Activated CD8-positive, alpha-beta memory T cell treated with anti-CD3 and anti-CD28 coated beads, Interleukin-2, amount 50 U/mL, for 48 hours (primary cell): ENCODE measurements at places on chromosomes 6 and 20.
A peak's percentile ranks its signal among the peaks of the same experiment; 100 is the strongest.

DNA sequence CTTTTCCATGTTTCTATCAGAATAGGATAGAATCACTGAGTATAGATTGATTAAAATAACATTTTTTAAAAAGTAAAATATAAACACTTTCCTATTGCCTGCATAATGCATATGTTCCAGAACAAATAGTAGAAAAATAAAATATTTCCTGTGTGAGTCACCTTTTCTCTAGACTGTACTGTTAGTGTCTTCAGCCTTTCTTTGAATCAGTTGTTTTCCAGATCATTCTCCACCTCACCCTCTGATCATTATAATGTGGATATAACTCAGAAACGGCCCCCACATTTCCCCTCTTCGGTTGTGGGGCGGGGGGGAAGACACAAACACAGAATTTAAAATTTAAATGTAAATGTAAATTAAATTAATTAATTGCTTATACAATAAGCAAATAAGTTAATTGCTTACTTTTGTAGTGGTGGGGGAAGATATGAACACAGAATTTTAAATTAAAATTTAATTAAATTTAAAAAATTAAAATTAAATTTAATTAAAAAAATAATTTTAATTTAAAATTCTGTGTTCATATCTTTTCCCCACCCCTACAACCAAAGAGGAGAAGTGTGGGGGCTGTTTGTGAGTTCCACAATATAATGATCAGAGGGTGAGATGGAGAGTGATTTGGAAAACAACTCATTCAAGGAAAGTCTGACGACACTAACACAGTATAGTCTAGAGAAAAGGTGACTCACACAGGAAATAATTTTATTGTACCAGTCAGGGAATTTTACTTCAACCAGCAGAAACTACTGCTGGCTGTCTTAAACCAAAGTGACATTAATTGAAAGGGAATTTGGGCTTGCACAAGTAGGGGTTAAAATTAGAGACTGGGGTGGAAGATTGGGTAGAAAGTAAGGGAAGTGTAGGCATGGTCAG lies 37.1 kb upstream of the PROKR2 start:
- no peak for DNase-seq

DNA sequence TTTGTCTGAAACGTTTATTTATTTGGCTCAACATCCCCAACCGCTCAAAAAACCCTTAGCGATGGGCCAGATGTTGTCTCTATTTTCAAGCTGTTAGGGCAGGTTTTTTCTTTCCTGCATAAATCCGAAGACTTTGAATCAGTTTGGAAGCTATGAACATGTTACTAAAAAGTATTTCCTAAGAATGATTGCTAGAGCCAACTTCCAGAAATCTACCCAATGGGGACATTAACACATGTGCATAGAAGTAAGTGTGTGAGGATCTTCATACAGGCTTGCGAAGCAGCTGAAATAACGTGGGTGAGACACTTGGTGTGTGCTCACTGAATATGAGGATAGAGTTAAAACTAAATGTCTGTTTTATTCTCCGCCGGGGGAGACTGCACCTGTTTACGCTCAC lies 106.8 kb downstream of the BCAS1 start:
- DNase-seq, result no peak

DNA sequence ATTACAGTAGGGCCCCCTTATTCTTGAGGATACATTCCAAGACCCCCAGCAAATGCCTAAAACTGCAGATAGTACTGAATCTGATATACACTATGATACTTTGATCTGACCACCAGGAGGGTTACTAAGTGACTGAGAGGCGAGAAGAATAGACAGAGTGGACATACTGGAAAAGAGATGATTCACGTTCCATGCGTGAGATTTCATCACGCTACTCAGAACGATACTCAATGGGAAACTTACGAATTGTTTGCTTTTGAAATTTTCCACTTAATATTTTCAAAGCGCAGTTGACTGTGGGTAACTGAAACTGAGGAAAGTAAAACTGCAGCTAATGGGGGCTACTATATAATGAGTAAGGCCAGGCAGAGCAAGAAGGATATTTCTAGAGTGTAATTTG lies 60.8 kb downstream of the STX11 start:
- DNase-seq, result no peak

- no peak for DNase-seq
Observed at GRCh38 chr6:158799051-158799792, 19.9 kb downstream of the EZR start.

- DNase-seq, result no peak
Observed at GRCh38 chr6:106117579-106117978, 31.4 kb downstream of the PRDM1 start.

DNA sequence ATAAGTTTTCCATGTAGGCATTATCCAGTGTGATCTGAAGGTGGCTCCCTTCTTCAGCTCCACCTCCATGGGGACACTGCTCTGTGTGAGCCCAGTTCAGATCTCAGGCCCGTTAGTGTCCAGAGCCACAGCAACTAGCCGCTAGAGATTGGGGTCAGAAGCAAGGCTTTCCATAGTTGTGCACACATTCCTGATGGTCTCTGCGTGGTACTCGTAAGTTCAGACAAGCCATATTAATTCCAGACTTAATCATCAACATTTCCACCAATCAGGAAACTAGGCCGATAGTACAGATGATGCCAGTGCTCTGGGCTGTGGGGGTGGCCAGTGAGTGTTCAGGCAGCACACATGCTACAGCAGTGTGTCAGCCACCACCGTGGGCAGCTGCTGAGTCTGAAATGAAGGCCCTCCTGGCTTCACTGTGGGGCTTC lies 17.5 kb upstream of the SYNCRIP start:
- no peak for DNase-seq

DNA sequence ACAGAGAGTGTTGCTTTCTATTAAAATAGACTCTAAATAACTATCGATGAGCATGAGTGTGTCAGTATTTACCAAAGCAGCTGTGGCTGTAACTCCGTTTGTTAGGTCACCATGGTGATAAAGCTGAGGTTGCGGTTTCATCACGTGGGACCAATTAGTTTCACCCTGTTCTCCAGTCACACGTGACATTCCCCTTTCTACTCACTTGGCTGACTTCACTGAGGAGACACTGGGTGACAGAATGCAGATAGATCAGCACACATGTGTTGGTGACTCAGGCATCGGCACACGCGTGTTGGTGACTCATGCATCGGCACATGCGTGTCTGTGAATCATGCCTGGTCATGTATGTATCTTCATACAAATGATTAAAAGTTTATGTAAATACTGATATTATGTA lies 285.4 kb downstream of the THBS2 start:
- DNase-seq, result no peak

- DNase-seq, result no peak
Observed at GRCh38 chr20:62805711-62806382, 1.2 kb downstream of the OGFR start.

GRCh38 chr6:5142915-5143314 lies 57.8 kb downstream of the PPP1R3G start:
- peak; percentile 40 for DNase-seq

- DNase-seq, result no peak
Observed at GRCh38 chr6:18016133-18016532, 28.7 kb upstream of the KIF13A start.

DNA sequence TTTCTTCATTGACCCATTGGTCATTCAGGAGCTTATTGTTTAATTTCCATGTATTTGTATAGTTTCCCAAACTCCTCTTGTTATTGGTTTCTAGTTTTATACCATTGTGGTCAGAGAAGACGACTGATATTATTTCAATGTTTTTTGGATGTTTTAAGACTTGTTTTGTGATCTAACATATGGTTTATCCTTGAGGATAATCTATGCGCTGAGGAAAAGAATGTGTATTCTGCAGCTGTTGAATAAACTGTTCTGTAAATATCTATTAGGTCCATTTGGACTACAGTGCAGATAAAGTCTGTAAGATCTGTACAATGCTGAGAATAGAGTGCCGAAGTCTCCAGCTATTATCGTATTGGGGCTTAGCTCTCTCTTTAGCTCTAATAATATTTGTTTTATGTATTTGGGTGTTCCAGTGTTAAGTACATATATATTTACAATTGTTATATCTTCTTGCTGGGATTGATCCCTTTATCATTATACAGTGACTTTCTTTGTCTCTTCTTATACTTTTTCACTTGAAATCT lies 223.3 kb upstream of the ZNF217 start:
- DNase-seq, result no peak

- DNase-seq, result no peak
Observed at GRCh38 chr20:1360094-1360846, 31.3 kb upstream of the SDCBP2 start.

- DNase-seq, result no peak
Observed at GRCh38 chr6:110363748-110364147, 5.6 kb upstream of the METTL24 start.

DNA sequence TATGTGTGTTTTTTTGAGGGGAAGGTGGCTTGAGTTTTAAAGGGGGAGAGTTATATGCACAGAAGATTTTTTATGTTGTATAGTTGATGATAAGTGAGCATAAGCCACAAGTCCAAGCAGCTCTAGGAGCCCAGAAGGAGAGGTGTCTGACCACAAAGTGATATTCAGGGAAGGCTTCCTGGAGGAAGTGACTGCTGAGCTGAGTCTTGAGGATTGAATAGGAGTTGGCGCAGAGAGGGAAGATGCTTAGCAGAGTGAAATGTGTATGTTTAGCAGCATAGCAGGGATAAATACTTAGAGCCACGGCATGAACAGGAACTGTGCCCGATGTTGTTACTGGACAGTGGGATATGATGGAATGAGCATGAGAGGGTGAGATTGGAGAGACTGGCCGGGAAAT lies 255.1 kb upstream of the KCNG1 start:
- DNase-seq, result no peak

GRCh38 chr20:44035924-44036323 lies 121.3 kb downstream of the TOX2 start:
- DNase-seq, result peak; percentile 40

DNA sequence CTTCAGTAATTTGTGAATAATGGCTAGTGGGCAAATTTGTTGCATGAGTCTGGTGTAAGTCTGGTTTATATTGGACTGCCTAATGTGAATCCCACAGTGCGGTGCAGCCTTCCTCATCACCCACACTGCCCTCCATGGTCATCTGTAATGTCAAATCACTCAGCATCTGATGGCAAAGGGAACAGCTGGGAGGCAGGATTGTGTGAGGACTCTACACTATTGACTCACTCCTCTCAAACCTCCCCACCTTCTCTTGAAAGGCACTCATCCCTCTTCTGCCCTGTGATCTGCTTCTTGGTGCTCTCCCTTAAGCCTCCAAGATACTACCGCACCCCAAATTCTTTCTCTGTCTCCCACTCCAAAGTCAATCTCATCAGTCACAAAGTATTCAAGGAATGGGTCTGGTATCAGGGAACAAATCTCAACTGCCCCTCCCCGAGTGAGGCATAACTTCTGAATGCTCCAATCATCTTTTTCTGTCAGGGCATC lies 146.0 kb upstream of the BEND6 start:
- DNase-seq, result no peak

DNA sequence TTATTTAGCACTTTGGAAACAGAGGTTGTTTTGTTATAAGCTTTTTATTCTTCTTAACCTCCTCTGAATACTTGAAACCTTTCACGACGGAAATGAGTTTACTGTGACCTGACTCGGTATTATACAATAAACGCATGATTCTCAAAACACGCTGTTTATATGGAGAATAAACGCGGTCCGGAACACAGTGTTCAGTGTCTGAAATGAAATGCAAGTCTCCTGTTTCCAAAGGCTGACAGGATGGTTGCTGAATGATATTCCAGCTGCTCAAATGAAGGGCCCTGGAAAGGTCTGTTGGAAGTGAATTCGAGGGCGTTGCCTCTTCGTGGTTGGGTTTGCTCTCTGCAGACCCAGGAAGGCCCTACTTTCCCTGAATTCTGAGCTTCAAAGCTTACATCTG lies 83.4 kb downstream of the RSPH3 start:
- no peak for DNase-seq

DNA sequence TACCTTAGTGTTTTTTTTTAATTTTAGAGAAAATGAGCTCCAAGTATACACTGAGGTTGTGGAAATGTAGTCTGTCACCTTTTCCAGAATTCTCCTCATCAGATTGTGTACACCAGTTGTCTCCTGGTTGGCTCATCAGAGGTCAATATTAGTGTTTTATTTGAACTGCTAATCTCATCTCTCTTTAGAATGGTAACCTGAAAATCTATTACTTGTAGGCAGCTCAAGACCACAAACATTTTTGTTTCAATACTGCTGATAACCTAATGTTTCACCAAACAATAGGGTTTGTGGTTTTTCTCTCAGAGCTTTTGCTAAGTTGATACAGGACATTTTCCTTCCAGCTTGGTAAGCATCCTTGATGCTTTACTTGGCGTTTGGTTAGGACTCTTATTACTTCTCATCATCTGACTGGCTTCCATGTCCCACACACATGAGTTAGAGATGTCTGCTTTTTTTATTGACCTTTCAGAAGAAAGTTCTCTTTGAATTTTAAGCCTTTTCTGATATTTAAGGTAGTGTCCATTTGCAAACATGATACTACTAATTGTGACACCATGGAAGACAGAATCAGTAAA lies 15.1 kb downstream of the ADGRG6 start:
- no peak for DNase-seq

- no peak for DNase-seq
Observed at GRCh38 chr20:5489601-5490000, 172.8 kb upstream of the PROKR2 start.

GRCh38 chr6:107590378-107590777 lies 100.5 kb downstream of the SOBP start:
- DNase-seq, result no peak

GRCh38 chr6:53306819-53307347 lies 41.9 kb downstream of the ELOVL5 start:
- no peak for DNase-seq

DNA sequence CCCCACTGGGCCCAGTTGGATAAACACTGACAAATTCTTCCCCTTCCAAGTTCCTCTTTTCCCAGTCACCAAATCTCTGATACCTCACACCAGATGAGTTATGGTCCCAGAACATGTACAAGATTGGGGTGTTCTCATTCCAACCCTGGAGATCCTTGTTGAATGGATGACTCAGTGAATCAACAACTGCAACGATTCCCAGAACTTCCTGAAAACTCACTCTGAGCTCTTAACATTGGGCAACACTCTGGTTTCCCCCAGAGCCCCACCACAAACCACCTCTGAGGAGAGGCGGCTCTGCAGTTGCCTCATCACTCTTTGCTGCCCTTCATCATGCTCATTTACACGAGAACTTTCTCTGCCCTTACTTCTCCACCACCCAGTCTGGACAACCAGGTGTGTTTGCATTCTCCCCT lies 115.2 kb downstream of the MRPL14 start:
- no peak for DNase-seq

GRCh38 chr6:109922851-109923250 lies 55.3 kb upstream of the GPR6 start:
- DNase-seq, result no peak

- no peak for DNase-seq
Observed at GRCh38 chr20:58219342-58219700, 9.1 kb downstream of the ANKRD60 start.

- DNase-seq, result no peak
Observed at GRCh38 chr6:101114703-101115102, 233.6 kb upstream of the ASCC3 start.

DNA sequence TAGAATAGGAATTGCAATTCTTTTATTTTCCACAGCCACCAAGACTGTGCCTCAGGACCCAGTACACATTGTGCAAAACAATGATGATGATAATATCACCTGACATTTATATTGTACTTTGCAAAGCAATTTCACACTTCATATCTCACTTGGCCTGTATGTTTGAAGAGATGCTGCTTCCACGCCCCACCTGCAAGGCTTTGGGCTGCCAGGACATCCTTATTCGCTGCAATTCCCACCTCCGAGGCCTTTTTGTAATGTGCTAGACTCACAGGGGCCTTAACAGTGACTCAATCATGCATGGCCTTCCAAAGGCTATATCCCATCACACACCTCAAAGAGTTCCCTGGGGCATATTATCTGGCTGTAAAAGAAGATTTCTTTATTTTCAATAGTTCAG lies 200.9 kb downstream of the MYLK4 start:
- no peak for DNase-seq
